Dorsolateral prefrontal cortex (tissue), 122 donors: ENCODE measurements at places on chromosomes 11 and 22. TPM values are rescaled to one million over a fixed set of nuclear protein-coding genes. Genes with fewer than 3 reads are reported as not detected.

The SHANK3 gene
- 70.5 TPM for total RNA-seq

The CBLIF gene
- not detected for total RNA-seq

The CELSR1 gene
- total RNA-seq, result 0.55 TPM

The MS4A2 gene
- not detected for total RNA-seq

The OR8D2 gene
- not detected for total RNA-seq

The GLB1L2 gene
- total RNA-seq, result 3.2 TPM

The MPPED2 gene
- total RNA-seq, result 21.4 TPM

The MMP12 gene
- not detected for total RNA-seq

The MUC6 gene
- total RNA-seq, result not detected

The SLC5A12 gene
- total RNA-seq, result not detected

The CFAP300 gene
- total RNA-seq, result 0.97 TPM

The TMEM25 gene
- 73.8 TPM for total RNA-seq

The JHY gene
- total RNA-seq, result 6.3 TPM

The NLRP14 gene
- total RNA-seq, result 0.68 TPM

The SEZ6L gene
- 103 TPM for total RNA-seq

The FUT4 gene
- total RNA-seq, result 4.3 TPM

The MAPK8IP2 gene
- total RNA-seq, result 187 TPM

The ARHGAP20 gene
- total RNA-seq, result 21.4 TPM

The MYOD1 gene
- total RNA-seq, result not detected

The HORMAD2 gene
- total RNA-seq, result not detected

The MUC5AC gene
- not detected for total RNA-seq

The AMOTL1 gene
- 26.4 TPM for total RNA-seq

The HEPHL1 gene
- total RNA-seq, result not detected
